ENCODE measurements at places on chromosomes 12 and 14. TPM values are rescaled to one million over a fixed set of nuclear protein-coding genes. Genes with fewer than 3 reads are reported as not detected.

SYNE2 gene
- total RNA-seq = 5.1 TPM

SERPINA3 gene
- total RNA-seq = 1.3 TPM

C12orf60 gene
- total RNA-seq = 1.7 TPM

CMKLR1 gene
- total RNA-seq = 0.57 TPM

CRACR2A gene
- 0.96 TPM for total RNA-seq

All from astrocyte (in vitro differentiated cells and primary cell).